Right cardiac atrium (tissue), 5 donors: ENCODE measurements at places on chromosomes 4 and X. TPM values are rescaled to one million over a fixed set of nuclear protein-coding genes. Genes with fewer than 3 reads are reported as not detected.

Gene RASL11B
- 11.4 TPM for polyA plus RNA-seq

Gene AKAP14
- not detected for polyA plus RNA-seq

Gene SHROOM3
- polyA plus RNA-seq, result 4.6 TPM

Gene GPR143
- 0.14 TPM for polyA plus RNA-seq

Gene USP26
- not detected for polyA plus RNA-seq

Gene SRPX
- polyA plus RNA-seq, result 143 TPM

Gene FGF16
- polyA plus RNA-seq, result not detected

Gene CLCN4
- polyA plus RNA-seq, result 11.0 TPM

Gene CLDN22
- 0.02 TPM for polyA plus RNA-seq

Gene SLC16A2
- 6.8 TPM for polyA plus RNA-seq

Gene TRAM1L1
- polyA plus RNA-seq, result 0.38 TPM

Gene PHOX2B
- polyA plus RNA-seq, result 0.16 TPM

Gene RHOXF2B
- not detected for polyA plus RNA-seq

Gene EXOC1L
- 0.11 TPM for polyA plus RNA-seq

Gene S100G
- not detected for polyA plus RNA-seq

Gene XG
- polyA plus RNA-seq, result 0.43 TPM

Gene NDNF
- 2.5 TPM for polyA plus RNA-seq

Gene MAP7D2
- 0.68 TPM for polyA plus RNA-seq
